WTC11 (cell line): ENCODE measurements at places on chromosomes 1 and 21.
A peak's percentile ranks its signal among the peaks of the same experiment; 100 is the strongest.

DNA sequence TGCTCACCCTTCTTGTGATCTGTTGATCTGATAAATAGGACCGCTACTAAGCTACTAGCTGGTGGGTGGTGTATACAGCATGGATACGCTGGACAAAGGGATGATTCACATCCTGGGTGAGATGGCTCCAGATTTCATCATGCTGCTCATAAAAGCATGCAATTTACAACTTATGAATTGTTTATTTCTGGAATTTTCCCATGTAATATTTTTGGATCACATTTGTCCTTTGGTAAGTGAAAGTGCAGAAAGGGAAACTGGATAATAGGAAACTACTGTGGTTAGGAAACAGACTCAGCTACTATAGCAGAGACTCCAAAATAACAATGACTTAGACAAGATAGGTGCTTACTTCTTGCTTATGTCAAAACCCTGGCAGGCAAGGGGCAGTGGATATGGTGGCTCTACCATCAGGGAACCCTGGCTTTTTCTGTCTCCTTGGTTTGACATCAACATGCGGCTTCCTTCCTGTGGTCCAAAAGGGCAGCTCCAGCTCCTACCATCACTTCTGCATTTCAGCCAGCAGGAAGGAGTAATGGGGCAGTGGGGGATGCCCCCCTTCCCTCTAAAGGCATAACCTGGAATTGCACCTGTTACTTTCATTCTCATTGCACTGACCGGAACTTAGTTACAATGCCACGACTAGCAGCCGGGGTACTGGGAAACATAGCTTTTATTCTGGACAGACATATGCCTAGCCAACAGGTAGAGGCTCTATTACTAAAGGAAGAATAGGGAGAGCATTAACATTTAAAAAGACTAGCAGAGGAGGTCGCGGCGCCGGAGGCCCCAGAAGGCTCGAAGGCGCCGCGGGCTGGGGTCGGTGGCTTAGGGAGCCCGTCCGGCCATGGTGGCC, 13.8 kb upstream of the AK2 start:
- DNase-seq = peak; percentile 23

DNA sequence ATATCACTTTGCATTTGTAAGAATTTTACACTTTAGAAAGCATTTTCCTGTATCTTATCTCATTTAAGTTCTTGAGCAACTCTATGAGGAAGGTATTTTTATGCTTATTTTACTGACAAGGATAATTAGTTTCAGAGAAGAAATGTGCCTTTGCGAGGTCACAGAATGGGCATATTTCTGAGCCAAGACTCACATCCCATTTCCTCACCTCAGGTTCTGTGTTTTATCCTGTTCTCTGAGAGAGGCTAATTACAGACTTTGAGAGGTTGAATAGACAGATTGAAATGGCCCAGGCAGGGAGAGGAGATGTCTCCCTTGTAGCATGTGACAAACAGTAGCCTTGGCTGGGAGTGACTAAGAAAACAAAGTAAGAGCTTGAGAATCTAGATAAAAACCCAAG, 39.1 kb upstream of the ZC3H11B start:
- no peak for DNase-seq

- DNase-seq = peak; percentile 62
Measured at GRCh38 chr21:44897326-44898010, 23.2 kb downstream of the ITGB2 start.

- DNase-seq = peak; percentile 91
Measured at GRCh38 chr1:21647431-21648351, 21.5 kb downstream of the RAP1GAP start.

DNA sequence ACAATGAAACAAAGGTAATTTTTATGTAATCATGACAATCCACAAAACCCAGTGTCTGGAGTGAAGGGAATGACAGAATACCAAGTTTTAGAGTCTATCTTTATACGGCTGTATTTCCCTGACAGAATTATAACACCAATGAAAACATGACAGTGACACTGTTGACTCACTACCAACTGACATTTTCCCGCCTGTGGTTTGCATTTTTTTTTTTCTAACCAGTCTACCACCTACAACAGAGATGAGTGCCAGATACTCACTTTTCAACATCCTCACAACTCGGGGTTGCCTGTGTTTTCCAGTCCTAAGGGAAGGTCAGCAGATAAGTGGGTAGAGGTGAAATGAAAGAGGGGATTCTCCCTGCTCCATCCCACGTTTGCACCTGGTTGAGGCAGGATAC, 118.9 kb downstream of the KCNJ6 start:
- DNase-seq = no peak

DNA sequence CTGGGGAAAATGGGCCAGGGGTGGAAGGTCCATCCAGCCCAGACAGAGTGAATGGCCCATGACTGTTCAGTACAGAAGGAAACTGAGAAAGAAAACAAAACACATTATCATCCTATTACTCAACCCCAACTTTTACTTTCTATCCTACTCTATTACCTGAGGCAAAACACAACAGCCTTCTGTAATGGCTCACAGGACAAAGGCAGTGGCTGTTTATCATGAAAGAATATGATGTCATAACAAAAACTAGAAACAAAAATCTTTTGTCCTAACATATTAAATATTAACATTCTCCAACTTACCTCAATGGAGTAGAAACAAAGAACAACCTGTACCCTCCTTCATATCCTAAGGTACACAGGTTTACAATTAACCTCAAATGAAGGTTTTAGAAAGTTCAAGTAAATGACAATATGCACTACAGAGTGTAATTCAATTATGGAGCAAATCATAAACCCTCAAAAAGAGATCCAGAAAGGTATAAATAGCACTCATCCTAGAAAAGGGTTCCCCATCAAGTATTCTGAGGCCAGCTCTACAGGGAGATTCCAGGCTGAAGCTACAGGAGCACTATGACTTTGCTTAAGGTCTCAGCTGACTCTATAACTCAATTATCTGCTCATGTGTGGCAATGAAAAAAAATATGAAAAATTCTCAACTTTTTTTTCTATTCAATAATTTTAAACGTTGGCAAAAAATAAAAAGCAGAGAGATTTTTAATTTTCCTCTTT, 15.1 kb downstream of the ELK4 start:
- DNase-seq = no peak

DNA sequence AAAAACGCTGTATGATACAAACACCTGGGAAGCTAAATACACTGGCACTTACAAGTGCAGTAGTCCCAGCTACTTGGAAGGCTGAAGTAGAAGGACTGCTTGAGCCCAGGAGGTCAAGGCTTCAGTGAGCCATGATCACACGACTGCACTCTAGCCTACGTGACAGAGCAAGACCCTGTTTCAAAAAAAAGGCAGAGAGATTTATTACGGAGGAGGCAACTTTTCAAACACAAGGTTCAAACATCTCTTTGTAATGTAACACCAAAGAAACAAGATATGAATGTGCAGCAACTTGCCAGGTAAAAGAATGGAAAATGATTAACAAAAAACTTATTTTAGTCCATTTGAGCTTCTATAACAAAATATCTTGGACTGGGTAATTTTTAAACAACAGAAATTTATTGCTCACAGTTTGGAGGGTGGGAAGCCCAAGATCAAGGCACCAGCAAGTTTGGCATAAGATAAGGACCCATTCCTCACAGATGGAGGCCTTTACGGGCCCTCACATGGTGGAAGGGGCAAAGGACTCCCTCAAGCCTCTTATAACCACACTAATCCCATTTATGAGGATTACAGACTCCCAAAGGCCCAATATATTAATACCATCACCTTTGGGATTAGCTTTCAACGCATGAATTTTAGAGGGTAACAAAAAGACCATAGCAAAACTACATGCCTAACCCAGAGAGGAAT, 73.3 kb downstream of the EVI5 start:
- DNase-seq = no peak

- DNase-seq = no peak
Measured at GRCh38 chr1:33586106-33586505, 113.7 kb downstream of the ZSCAN20 start.
